ENCODE measurements at places on chromosomes 5 and 9. TPM values are rescaled to one million over a fixed set of nuclear protein-coding genes. Genes with fewer than 3 reads are reported as not detected.

The IRX2 gene
- total RNA-seq: 8.5 TPM

The MORN5 gene
- not detected for total RNA-seq

The FBP1 gene
- under 0.01 TPM for total RNA-seq

The RGS7BP gene
- total RNA-seq: not detected

The LAMC3 gene
- not detected for total RNA-seq

The PKN3 gene
- total RNA-seq: 1.4 TPM

The CDH9 gene
- not detected for total RNA-seq

The SPINK6 gene
- not detected for total RNA-seq

The PDLIM7 gene
- 33.2 TPM for total RNA-seq

The TXN gene
- total RNA-seq: 497 TPM

The REEP2 gene
- total RNA-seq: 0.34 TPM

The SLC4A9 gene
- 0.07 TPM for total RNA-seq

The PRRX2 gene
- 0.14 TPM for total RNA-seq

The SLC1A1 gene
- 1.8 TPM for total RNA-seq

The SH3RF2 gene
- total RNA-seq: 32.2 TPM
